ENCODE measurements at places on chromosomes 6 and 20.
A peak's percentile ranks its signal among the peaks of the same experiment; 100 is the strongest.

GRCh38 chr20:36308986-36309385 lies 2.8 kb downstream of the DLGAP4 start:
- no peak for DNase-seq

DNA sequence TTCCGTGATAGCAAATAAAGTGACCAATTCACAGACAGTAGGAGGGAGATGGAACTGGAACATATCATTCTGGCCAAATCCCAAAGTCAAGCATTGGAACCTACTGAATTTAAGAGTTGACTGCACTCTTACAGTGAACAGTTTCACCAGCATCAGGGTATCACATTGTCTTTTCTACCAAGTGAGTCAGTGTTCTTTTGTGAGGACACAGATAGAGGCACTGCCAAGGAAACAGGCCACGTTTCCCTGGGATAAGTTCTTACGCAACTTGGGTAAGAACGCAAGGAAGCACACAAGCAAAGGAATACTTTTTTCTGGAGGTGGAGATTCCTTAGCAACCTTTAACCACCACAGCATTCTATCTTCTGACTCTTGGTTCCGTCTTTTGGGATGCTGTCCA lies 28.6 kb upstream of the ENPP5 start:
- DNase-seq = no peak

GRCh38 chr20:61442075-61442670 lies 190.1 kb downstream of the CDH4 start:
- DNase-seq = peak; percentile 6

DNA sequence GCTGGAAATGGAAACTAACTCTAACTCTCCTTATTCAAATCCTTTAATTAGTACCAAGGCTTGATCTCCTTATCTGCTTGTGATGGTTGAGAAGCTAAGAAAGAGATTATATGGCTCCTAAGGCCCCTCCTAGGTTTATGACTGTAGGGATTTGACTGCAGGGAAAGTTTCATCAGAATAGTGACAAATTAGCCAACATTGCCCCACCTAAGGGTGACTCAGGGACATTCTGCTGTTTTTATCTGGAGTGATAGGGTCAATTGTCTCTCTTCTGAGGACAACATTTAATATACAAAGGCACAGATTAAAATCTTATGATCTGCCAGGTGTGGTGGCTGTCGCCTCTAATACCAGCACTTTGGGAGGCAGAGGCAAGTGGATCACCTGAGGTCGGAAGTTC lies 138.1 kb upstream of the MARCKS start:
- DNase-seq = peak; percentile 59

GRCh38 chr20:37357481-37358365 lies 11.8 kb downstream of the SRC start:
- DNase-seq = no peak

DNA sequence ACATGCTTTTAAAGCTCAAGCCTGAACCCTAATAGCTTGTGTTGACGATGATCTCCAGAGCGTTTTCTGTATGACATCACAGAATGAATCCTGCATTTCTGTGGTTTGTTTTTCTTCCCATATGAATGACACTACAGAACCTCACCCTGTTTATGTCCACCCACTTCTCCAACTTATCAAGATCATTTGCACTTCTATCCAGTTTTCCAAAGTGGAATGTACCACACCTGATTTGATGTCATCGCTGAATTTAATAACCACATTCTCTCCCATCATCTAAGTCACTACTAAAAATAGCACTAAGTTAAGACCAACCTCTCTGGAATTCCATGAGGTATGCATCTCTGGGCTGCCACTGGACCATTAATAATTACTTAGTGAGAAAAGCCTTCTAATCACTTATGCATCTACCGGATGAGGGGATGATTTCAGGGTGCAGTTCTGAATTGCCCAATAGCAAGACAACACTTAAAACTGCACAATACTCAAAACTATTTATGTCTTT lies 33.3 kb upstream of the CITED2 start:
- DNase-seq = peak; percentile 99

DNA sequence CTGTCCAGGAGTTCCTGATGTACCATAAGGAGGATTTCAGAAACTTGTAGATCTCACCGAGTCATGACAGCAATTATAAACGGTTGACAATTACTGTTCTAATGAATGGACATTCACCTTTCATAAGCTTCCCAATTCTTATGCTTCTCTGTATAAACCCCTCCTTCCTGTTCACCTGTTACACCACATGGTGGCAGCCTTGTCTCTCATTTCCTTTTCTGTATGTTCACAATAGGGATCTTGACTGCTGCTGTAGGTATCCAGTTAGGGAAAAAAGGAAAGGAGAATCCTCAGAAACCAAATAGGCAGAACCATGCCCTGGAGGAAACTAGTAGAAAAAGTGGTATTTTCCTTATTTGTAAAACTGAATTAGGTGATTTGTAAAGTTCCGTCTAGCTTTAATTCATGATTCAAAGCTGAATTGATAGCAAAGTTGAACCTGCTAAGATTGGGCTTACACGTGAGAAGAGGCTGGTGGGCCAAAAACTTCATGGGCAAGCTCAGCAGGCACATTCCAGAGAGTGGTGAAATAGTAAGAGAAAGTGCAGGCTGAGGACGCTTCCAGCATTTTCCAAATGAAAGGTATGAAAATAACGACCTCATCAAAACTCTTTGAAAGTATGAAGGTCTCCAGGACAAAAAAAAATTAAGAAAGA lies 29.0 kb upstream of the TBPL1 start:
- peak; percentile 82 for DNase-seq

- no peak for DNase-seq
Observed at GRCh38 chr6:78829407-78829806, 37.9 kb upstream of the IRAK1BP1 start.

DNA sequence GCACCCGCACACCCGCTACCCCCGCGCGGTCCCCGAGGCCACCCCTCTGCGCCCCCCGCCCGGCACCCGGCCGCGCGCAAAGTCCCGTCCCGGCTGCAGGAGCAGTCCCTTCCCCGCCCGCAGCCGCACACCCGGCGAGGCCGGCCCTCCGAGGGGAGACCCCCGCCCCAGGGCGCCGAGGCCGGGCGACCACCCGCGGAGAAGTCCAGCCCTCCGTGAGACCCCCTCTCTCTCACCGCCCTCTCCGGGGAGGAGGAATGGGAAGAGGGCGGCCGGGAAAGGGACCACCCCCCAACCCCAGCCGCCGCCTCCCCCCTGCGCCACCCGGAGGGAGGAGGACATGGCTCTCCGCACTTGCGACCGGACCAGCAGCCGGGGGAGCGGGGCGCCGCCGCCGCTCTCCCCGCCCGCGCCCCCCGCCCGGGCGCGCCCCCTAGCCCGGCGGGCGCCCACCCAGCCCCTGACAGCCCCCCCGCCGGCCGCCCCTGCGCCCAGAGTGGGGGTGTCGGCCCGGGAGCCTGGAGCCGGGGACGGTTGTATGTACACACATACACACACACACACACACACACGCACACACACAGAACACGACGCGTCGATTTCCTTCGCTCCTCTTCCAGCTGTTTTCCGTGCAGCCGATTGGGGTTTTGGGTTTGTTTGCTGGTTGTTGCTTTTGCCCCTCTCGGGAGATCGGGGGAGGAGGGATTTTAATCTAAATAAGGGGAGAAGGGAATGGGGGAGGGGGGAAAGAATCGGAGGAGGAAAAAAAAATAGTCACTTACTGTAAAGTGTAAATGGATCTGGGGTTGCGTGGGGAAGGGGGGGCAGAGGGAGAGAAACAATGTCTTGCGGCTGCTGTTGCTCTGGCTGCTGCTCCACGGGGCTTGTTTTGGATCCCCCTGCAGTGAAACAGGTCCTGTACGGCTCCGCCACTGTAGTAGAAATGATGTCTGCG lies at the start of gene ATXN1:
Gene ATXN1, minus strand, starts transcription at position 945 of the 955 bp plus-strand sequence.
- peak; percentile 73 for DNase-seq

DNA sequence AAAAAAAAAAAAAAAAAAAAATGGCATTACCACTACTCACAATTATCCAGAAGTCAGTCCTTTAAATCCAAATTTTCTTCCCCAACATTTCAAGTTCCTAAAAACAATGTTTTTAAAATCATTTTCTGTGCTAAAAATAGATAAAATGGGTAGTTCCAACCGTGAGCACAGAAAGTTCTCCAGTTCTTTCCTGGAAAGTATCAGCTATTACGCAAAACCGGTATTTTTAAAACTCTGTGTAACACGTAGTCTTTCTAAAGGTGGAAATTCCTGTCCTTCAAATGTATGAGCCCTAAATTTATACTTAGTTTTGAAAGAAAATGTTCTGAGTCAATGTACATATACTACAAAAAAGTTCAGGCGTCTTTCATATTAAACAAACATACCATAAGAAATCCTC lies 83.5 kb upstream of the SCAF8 start:
- no peak for DNase-seq

GRCh38 chr6:68704485-68704884 lies 69.4 kb downstream of the ADGRB3 start:
- DNase-seq = no peak

DNA sequence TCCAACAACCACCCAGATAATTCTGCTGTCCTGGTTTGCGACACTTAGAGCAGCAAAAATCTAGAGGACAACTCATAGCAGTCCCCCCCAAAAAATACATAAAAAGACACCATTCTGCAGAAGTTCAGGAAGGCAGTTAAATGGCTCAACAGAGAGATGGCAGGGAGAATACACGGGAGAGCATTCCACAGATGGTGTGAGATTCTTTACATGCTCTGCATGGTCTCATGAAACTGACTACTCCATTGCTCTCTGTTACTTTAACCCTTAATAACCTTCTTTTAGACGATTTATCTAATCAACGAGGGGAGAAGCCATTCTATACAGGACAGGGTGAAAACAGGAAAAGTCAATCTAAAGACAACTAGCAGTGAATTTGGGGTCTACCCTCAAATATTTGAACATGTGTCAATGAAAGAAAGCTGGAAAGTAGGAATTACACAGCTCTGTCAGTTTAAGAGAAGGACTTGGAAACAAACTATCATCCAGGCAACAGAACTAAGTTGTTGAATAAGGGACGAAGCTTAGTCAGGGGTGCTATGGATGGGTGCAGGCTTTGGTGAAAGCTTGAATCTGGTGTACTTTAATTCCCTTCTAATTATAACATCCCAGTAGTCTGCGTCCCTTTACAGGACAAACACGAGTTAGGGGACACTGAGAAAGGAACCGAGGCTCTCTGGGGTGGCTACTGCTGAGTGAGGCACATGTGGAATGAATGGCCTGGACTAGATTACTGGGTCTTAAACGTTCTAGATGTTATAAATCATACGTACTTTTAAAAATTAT lies 5.1 kb downstream of the PERP start:
- DNase-seq = no peak

- DNase-seq = no peak
Observed at GRCh38 chr6:95804847-95805541, 210.8 kb upstream of the FUT9 start.

DNA sequence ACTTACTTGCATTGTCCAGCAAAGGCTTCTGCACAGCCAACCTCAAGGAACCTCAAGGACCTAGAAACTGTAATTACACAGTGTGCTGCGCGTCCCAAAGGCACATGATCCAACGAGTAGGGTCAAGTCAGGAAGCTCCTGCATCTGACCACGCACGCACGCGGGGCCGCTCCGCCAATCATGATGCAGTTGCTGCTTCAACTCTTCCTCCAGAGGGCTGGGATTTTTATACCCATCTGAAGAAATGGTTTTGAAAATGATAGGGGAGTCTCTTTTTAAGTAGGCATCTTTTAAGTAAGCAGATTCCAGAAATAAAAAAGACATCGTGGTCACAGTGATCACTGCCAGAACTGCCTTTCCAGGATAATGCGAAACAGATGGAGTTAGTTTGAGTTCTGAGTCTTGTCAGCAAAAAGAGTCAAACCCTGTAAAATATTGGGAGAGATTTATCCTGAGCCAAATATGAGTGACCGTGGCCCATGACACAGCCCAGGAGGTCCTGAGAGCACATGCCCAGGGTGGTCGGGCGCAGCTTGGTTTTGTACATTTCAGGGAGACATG lies 34.0 kb downstream of the KIF25 start:
- DNase-seq = peak; percentile 47

GRCh38 chr6:44122801-44123200 lies 4.5 kb downstream of the MRPL14 start:
- peak; percentile 66 for DNase-seq

- peak; percentile 32 for DNase-seq
Observed at GRCh38 chr6:161407115-161407514, 133.3 kb upstream of the AGPAT4 start.

DNA sequence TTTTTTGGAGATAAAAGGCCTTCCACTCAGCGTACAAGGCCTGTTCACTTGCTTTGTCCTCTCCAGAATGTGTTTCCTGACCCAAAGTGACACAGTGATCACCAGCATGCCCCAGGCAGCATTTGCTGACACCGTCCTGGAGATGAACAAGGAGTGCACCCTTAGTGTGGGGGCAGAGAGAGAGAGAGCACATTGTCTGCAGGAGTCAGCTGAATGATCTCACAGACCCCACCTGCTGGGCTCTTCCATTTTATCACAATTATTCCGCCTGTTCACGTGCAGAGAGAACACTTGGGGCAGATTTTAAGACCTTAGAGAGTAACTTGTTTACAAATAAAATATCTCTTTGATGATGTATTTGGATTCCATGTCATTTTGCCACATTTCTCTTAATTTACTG lies 22.4 kb upstream of the MAS1L start:
- peak; percentile 34 for DNase-seq

DNA sequence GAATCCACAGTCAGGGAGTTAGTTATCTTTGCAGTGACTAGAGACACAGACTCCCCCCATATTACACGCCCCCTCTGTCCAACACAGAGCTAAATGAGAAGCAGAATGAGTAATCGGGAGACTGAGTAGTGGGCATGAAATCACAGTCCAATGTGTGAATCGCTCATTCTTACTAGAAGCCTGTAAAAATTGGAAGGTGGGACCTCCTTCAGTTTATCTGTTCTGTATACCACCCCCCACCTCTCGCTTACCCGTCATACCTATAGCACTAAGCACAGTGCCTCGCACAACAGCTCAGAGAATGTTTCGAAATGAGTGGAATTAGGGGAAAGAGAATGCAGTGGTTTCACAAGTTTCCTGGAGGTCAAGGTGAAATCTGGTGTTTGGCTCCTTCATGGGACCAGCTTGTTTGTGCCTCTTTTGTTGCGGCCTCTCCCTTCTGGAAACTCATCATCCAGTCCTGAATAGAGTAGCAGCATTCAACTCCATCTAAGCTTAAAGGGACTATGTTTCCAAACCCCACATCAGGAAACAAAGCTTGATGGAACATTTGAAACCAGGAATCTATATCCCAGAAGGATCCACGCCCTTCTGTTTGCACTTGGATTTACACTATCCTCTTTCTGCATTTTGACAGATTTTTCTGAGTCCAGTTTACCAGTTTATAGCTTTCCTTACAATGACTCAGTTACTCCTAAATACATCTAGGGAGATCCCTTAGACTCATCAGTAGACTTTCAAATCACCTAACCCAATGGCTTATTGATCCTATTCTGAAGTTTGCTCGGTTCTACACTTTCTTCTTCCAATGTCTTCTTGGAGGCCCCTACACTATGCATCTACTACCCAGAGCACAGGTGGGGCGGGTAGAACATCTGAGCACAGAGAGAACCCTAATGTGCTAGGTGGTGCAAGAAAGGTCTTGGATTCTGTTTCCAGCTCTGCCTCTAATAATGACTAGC lies 59.2 kb upstream of the PIM1 start:
- no peak for DNase-seq

DNA sequence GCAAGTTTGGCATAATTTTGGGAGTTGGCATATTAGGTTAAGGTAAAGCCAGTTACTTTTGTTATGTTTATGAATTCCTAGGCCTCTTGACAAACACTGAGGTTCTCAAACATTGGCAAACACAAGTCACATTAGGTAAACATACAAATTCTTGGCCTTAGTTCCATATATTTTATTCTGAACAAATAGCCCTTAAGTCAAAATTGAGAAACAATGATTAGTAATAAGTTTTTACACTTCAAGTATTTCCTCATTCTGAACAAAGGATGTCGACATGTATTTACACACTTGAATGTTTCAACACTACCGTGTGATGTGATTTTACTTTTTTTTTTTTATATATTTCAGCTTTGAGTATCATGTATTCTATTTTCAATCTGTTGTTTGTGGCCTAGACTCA lies 3.8 kb upstream of the ECHDC1 start:
- DNase-seq = no peak
